Ovary (tissue), 10 donors: ENCODE measurements at places on chromosomes 1 and 21. TPM values are rescaled to one million over a fixed set of nuclear protein-coding genes. Genes with fewer than 3 reads are reported as not detected.

The UBXN10 gene
- total RNA-seq = 2.9 TPM

The PER3 gene
- total RNA-seq = 20.3 TPM

The TSPAN1 gene
- 0.61 TPM for total RNA-seq

DNA sequence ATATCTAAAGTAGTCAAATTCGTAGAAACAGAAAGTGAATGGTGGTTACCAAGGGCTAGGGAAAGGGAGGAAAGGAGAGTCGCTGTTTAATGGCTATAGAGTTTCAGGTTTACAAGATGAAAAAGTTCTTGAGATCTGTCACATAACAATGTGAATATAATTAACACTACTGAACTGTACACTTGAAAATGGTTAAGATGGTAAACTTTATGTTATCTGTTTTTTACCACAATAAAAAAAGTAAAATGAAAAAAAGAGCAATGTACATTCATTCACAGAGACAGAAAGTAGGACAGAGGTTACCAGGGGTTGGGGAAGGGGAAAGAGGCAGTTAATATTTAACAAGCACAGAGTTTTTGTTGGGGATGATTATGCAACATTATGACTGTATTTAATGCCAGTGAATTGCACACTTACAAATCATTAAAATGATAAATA, 53.3 kb upstream of the SEC16B start:
- DNase-seq = no peak

DNA sequence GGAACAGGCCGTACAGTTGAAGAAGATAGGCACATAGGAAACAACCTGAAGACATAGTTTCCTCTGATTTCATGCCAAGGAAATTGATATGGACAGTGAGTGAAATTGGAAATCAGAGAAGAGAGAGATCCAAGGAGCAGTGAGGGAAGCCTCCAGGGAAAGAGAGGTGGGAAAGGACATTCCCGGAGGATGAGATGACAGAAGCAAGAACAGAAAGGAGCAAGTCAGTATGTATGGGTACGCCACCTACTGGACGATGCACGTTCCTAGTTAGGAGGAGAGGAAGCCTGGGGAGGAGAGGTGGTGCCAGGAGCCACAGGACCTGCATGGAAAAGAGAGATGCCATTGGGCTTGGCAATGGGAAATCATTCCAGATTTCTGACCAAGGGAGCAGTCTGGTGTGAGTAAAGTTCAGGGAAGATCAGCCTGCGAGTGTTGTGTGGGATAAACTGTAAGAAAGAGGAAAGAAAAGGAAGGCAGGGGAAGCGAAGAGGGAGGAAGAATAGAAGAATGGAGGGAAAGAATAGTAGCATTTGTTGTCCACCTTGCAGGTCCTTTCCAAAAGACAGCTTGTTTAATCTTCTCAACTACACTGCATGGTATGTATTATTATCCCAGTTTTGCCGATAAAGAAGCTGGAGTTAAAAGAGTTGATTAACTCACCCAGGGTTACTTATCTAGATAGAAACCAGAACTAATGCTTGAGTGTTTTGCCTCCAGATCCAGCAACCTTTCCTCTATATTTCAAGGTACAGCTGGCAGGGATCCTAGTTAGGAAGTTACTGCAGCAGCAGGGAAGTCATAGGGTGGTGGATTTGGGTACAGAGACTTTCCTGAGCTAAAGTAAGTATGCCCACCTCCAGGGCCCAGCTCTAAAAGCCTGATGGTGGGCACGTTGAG, 27.4 kb downstream of the C1orf116 start:
- no peak for DNase-seq

- DNase-seq = no peak
These were observed 28.8 kb upstream of the SLC19A1 start for GRCh38 chr21:45570826-45571601.
